ENCODE measurements at places on chromosomes 2 and 18. TPM values are rescaled to one million over a fixed set of nuclear protein-coding genes. Genes with fewer than 3 reads are reported as not detected.

GCG gene
- total RNA-seq: not detected

FAM210A gene
- total RNA-seq: 21.9 TPM

CD207 gene
- not detected for total RNA-seq

RGPD4 gene
- 0.11 TPM for total RNA-seq

TP53I3 gene
- 217 TPM for total RNA-seq

RGPD3 gene
- total RNA-seq: 0.20 TPM

REEP1 gene
- total RNA-seq: 0.68 TPM

LIMS2 gene
- 6.3 TPM for total RNA-seq

CTNNA2 gene
- total RNA-seq: 0.15 TPM

PCARE gene
- not detected for total RNA-seq

SMC6 gene
- total RNA-seq: 21.6 TPM

EML6 gene
- total RNA-seq: 1.9 TPM

ANKRD30B gene
- not detected for total RNA-seq

SCYGR6 gene
- total RNA-seq: not detected

KLHL14 gene
- not detected for total RNA-seq

L3MBTL4 gene
- not detected for total RNA-seq

SLC5A7 gene
- total RNA-seq: not detected

LRRC30 gene
- total RNA-seq: not detected

DSC3 gene
- 1.2 TPM for total RNA-seq

PLB1 gene
- 1.8 TPM for total RNA-seq

MATN3 gene
- total RNA-seq: 9.8 TPM

IFT172 gene
- 6.6 TPM for total RNA-seq

UGT1A4 gene
- total RNA-seq: not detected

PCBP1 gene
- 353 TPM for total RNA-seq

G6PC2 gene
- not detected for total RNA-seq

Data from A549 treated with ZK216348 at 1 μM for 4 hours (cell line).